ENCODE measurements at places on chromosomes 4 and X.
A peak's percentile ranks its signal among the peaks of the same experiment; 100 is the strongest.

- no peak for DNase-seq
Observed at GRCh38 chr4:174425669-174426068, 96.6 kb downstream of the HPGD start.

DNA sequence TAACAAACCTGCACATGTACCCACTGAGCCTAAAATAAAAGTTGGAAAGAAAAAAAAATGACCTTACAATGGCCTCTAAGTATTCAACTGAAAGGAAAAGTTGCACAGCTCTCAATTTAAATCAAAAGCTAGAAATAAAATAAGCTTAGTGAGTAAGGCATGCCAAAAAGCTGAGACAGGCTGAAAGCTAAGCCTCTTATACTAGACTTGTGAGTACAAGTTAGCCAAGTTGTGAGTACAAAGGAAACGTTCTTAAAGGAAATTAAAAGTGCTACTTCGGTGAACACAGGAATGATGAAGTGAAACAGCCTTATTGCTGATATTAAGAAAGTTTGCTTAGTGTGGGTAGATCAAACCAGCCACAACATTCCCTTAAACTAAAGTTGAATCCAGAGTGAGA lies 707.9 kb upstream of the PITX2 start:
- no peak for DNase-seq

DNA sequence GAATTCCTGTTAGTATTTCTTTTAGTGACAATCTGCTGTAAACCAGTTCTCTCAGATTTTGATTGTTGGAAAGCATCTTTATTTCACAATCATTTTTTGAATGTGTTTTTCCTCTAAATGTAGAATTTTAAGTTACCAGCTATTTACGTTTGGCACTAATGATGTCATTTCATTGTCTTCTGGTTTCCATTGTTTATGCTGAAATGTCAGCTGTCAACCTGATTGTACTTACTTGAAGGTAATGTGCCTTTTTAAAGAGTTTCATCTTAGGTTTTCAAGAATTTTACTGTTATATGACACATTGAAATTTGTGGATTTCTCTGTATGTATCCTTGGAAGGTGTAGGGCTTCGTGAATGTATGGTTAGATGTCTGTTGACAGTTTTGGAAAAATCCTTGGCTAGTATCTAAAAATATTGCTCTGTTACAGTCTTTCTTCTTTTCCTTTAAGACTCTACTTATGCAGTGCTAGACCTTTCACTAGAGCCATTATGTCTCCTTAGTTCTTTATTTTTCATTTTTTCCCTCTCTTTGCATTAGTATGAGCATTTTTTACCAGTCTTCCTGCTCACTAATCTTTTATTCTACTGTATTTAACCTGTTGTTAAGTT lies 30.4 kb downstream of the SMAD1 start:
- DNase-seq: no peak

DNA sequence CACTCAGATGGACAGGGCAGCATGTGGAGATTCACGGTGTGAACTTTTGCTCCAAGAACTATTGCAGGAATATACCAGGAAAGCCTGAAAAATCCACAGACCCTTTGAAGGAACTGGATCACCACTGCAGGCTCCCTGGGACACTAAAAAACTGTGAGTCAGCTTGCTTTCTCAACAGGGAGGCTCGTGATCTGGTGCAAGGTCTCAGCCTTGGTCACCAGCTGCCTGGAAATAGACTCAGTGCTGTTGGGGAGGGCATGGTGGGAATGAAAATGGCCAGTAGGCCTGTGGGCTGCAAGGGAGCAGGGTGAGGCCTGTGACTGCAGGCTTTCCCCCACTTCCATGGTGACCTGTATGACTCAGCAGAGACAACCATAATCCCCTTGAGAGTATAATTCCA lies 426.4 kb upstream of the RPS6KA3 start:
- peak; percentile 51 for DNase-seq

DNA sequence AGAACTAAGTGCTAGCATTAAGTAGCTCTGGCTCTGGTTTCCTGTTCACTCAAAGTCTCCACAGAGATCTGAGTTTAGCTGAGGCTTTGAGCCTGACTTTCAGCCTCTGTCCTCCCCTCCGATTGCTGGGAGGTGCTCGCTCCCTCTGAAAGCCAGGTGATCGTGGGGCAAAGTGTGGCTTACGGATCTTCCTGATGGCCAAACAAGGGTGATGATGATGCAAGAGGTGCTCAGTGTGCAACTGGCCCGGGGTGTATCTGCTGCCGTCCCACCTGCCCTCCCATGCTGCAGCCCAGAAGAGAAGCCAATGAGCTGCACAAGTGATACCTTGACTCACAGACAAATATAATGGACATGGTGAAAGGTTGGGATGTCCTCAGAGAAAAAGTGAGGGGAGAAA lies 169.2 kb upstream of the TBC1D9 start:
- no peak for DNase-seq

DNA sequence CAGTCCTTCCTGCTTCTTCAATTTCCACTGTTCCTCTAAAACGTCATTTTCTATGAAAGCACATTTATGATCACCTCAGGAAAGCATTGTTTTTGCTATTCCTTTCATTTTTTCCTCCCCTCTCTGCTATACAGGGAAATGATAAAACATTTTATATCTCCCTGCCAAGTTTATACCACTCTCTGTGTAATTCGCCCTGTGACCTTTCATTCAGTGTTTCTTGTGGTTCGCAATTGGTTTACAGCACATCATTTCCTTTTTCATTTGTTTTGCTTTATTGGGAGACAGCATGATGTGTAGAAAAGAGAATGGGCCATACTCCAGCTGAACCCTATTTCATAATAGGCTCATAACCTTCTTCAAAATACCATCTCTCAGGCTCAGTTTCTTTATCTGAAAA lies 99.9 kb upstream of the RAPGEF2 start:
- no peak for DNase-seq

DNA sequence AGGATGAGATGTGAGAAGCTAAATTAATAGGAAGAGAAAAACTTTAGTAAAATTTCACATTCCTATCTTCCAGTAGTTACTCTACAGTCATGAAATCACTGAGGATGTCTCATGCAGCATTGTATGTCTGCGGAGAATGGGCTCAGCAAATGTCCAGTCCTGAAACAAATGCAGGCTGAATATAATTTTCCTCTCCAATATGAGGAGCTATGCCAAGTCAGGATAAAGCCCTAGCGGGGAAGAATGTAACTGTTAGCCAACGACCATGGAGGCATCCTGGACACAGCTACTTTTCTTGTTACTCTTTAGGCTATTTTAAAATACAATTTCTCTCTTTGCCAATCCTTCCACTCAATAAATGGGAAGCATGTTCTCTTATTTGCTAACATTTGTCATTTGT lies 127.7 kb downstream of the PRKX start:
- no peak for DNase-seq

- DNase-seq: no peak
Observed at GRCh38 chrX:68832516-68833447, 4.0 kb downstream of the EFNB1 start.

- no peak for DNase-seq
Observed at GRCh38 chr4:19657856-19658255, 593.8 kb upstream of the SLIT2 start.

- DNase-seq: no peak
Observed at GRCh38 chrX:7993873-7994272, 66.7 kb upstream of the PNPLA4 start.

DNA sequence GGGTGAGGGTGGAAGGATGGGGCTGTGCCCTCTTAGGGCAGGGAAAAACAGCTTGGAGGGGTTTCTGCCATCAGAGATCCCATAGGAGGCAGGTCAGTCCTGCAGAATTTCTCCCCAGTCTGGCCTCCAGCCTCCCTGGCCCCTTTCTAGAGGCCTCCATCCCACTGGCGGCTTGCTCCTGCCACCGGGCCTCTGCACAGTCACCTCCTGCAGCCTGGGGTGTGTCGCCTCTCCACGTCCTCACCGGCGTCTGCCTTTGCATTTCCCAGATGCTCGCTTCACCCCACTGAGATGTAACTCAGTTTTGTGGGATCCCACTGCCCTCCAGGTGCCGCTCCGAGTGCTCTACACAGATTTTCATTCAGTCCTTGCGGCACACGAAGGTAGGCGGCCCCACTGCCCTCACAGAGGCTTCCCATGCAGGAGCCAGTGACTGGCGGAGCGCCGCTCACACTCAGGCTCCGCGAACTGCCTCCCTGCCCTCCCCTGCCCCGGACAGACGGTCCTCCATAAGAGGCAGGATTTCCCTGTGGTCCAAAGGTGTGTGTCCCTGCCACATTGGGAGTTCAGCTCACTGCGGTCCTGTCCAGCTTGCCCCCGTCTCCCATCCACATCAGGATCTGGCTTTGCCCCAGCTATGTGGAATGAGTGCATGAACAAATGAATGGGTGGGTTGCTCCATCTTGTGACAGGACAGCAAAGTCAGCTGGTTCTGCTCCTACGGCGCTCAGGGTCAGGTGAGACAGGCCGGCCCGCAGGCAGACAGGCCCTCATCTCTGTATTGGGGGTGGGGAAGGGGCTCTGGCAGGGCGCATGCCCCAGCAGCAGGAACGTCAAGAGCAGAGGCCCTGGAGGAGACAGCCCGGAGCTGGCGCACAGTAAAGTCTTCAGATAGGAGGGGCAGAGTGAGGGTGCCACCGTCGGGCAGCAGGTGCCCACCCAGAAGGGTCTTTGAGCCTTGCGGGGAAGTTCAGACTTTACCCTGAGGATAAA lies 2.7 kb upstream of the TMEM271 start:
- DNase-seq: no peak

DNA sequence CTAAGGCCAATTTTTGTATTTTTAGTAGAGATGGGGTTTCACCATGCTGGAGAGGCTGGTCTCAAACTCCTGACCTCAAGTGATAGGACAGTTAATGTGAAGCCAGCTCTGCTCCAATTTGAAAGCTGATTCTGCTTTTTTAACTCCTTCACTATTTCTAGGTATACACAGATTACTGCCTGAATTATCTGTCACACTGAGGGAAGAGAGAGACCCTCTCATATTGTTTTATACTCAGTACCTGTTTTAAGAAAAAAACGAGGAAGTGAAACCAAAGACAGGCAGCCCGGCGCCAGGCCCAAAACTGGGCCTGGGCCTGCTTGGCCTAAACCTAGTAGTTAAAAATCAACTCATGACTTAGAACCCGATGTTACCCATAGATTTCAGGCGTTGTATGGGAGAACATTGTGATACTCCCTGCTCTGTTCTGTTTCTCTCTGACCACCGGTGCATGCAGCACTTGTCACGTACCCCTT lies 1601.5 kb upstream of the PCDH10 start:
- no peak for DNase-seq

DNA sequence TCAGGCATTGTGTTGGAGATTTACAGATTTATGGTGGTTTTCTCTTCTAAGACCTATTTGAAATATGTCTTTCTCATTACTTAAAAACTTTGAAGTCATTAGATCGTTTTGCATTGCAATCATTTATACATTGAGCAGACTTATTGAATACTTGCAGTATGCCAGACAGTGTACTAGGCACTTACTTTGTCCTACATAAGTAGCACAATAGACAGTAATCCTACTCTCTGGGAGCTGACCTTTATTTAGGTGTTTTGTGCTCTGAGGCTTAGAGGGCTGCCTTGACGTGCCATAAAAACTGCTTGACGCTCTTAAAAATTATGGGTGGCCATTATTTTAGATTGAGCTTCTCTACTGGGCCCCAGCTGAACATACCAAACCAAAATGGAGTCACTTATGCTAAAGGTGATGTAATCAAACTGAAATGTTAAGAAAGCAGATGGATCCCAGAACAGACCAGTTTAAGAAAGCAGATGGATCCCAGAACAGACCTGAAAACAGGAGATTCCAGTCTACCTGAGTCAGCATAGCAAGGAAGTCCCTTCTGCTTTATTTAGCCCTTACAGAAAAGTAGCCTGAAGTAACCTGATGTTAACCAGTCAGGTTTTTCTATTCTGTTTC lies 42.4 kb downstream of the PTTG2 start:
- no peak for DNase-seq

DNA sequence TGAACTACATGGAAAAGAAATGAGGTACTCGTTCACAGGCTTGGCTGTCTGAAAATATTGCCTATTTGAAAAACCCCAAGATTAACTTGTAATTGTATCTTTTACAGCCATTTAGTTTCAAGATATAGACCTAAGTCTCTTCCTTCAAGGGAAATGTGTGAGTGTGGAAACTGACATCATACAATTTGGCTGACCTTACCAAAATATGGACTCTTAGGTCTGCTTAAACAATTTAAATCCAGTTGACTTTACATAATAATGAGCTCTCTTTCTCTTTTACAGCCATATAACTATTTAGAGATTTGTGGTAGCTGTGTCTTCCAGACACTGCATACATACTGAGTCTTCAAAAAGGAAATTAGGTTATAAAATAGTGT lies 186.9 kb downstream of the NR3C2 start:
- no peak for DNase-seq

- DNase-seq: no peak
Observed at GRCh38 chrX:10398215-10398614, 222.2 kb downstream of the MID1 start.

GRCh38 chr4:4326166-4326565 lies 36.1 kb downstream of the ZBTB49 start:
- no peak for DNase-seq

DNA sequence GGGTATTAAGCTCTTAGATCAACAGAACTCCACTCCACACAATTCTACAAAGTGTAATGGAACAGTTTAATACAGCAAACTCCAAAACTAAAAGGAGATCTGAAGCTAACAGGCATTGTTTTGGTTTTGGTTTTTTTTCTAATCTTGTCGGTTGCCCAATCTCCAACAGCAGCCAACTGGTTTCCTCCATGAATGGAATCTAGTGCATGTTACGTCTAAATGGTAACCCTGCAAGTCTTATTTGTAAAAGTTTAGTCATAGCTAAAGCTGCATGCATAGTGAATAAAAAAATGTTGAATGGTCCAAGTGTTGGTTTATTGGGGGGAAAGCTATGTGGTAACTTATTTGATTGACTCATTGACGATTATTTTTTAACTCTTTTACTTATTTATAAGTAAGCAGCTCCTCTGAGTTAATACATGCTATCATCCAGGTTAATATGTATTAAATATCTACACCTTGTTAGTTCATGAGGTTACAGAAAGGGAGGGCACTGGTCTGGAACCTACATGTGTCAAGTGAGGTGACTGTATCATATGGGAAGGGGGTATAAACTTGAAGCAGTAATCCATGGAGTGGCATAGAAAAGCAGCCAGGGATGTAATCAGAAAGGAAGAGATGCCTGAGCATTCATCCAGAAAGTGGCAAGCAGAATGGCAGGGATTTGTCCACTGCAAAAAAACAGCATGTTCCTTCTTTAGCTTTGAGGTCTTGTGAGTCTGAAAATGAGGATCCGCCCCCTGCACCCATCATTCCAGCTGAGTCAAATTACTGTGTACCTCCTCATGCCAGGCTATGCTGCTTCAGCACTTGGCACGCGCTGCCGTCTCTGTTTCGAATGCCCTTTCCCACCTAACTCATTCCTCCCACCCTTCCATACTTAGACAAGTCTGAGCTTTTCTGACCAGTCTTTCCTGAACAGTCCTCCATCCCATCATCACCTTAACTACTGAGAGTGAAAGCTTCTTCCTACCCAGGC lies 81.7 kb downstream of the PDGFC start:
- DNase-seq: peak; percentile 27

GRCh38 chrX:110852180-110852579 lies 56.6 kb upstream of the CHRDL1 start:
- DNase-seq: no peak

- DNase-seq: no peak
Observed at GRCh38 chr4:70613306-70614183, 15.0 kb upstream of the ENAM start.

Data from GM04504 (cell line).